ENCODE measurements at places on chromosomes 1 and 21.
A peak's percentile ranks its signal among the peaks of the same experiment; 100 is the strongest.

DNA sequence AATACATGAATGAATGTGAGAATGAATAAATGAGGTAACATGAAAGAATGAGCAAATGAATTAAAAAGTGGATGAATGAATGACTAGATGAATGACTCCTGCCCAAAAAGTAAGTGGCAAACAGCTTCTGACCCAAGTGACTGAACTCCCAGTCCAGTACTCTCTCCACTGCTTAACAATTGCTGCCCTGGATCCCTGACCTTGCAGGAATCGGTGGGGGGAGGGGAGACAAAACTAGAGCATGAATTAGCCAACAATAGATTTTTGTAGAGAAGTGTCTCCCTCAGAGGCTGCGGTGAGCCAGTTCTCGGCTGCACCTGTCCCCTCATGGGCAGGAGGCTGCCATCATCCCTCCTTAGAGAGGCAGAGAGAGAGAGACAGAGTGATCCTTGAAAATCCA, 5.9 kb upstream of the GRIK3 start:
- no peak for DNase-seq

DNA sequence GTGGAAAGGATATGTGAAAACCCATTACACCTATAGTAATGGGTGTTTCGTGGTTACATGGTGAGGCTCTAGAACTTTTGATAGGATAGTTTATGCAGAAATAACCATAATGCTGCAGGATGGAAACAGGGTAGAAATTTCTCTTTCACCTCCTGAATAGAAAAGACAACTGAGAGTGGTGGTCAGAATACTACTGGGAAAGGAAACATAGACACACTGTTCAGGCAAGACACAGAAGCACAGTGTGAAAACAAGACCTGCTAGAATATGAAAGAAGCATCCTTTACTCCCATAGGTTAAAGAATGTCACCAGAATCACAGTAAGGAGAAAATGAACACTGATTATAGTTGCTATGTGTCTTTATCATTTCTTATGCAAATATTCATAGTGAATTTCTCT, 496.6 kb downstream of the DPYD start:
- DNase-seq: no peak

DNA sequence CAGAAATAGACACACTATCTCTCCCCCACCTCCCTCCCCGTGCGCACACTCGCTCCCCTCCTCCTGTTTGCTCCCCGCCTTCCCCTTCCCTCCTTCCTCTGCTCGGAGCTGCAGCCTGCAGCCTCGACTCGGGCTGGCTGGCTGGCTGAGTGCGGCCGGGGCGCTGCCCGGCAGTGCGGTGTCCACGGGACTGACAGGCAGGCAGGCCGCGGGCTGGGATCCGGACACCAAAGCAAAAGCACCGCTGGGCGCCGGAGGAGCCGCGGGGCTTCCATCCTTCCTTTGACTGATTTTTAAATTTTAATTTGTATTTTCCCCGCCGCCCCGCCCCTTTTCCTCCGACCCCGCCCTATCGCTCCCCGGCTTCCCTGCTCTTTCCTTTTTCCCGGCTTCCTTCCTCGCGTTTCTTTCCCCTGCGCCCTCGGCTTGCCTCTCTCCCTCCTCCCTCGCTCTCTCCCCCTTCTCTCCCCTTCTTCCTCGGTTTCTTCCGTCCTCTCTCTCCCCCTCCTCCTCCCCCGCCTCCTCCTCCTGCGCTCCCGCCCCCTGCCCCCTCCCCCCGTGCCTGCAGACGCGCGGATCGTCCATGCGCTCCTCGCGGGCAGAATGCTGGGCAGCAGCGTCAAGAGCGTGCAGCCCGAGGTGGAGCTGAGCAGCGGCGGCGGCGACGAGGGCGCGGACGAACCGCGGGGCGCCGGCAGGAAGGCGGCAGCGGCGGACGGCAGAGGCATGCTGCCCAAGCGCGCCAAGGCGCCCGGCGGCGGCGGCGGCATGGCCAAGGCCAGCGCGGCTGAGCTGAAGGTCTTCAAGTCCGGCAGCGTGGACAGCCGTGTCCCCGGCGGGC, 109.4 kb downstream of the NAV1 start:
- peak; percentile 52 for DNase-seq

DNA sequence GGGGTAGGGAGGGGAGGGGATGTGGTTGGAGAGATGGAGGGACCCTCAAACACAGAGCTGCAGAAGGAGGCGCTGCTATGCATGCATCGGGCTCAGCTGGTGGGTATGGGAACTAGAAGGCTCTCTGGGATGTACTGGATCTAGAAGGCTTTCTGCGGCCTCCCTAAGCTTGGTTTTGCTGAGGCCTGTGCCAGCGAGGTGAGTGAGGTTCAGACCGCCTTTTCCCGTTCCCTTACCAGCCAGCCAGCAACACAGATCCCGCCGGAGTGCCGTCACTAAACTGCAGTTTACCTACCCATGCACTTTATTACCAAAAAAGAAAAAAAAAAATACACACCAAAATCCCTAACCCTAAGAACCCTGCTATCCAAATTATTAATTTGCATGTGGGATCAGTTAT, 180.2 kb downstream of the PRDM16 start:
- no peak for DNase-seq

- no peak for DNase-seq
Measured at GRCh38 chr1:3678361-3679097, 26.2 kb downstream of the TP73 start.

- no peak for DNase-seq
Measured at GRCh38 chr1:174819596-174819995, 180.2 kb upstream of the CACYBP start.

DNA sequence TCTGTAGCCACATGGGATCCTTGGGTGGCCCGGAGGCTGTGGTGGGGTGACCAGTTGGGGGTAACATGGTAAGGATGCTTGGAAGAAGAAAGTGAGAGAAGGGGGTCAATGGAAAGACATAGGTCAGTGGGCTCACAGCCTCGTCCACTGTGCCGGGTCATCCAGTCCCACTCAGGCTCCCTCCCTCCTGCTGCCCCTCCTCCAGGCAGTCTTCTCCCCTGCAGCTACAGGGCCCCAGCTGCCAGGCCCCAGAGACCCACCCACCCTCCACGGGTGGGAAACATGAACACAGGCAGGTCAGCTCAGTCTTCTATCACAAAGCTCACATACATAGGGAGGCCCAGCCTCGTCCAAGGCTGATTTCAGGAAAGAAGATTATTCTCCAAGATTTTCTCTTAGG, 158.3 kb downstream of the ST6GALNAC5 start:
- DNase-seq: no peak

DNA sequence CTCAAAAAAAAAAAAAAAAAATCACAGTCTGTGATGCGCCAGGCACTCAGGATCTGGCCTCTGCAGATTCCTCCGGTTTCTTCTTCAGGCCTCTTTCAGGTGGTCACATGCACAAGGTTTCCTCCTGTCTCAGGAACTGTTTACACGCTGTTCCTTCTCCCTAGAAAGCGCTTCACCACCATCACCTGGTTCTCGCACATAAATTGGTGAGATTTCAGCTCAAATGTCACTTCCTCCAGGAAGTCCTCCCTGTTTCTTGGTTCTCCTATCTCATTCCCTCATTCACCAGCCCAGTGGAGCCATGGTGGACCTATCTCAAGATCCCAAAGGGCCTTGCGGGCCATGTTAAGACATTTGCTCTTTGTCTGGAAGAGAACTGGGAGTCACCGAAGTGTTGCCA, 26.7 kb downstream of the HMGN2 start:
- DNase-seq: no peak

GRCh38 chr1:56073206-56073605, 506.2 kb downstream of the PLPP3 start:
- DNase-seq: no peak

DNA sequence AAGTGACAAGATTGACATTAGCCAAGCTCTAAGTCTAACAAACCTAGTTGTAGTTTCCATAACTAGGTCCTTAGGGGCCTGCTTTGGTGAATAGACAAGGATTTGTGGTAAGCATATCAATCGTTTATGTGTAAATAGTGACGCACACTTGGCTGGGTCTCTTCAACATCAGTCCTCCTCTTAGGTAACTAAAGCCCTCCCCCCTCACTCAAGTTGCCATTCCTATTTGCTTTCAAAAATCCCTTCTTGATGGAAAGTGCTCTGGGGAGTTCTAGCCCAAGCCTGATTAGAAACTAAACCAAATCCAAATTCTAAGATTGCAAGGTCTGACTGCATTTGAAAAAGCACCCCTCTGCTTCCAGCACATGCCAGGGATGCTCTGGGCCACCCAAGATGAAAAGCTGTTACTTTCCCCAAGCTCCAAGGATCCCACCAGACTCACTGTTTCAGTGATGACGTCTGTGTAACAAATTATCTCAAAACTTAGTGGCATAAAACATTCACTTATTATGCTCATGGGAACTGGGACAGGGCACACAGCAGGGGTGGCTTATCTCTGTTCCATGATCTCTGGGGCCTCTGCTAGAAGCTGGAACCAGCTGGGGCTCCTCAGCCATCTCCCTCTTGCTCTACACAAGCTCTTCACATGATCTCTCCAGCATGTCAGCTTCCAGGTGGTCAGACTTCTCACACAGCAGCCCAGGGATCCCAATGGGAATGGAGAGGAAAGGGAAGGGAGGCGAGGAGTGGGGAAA, 74.1 kb downstream of the RRAGC start:
- DNase-seq: no peak

GRCh38 chr1:178538192-178538916, 25.4 kb downstream of the TEX35 start:
- DNase-seq: no peak

DNA sequence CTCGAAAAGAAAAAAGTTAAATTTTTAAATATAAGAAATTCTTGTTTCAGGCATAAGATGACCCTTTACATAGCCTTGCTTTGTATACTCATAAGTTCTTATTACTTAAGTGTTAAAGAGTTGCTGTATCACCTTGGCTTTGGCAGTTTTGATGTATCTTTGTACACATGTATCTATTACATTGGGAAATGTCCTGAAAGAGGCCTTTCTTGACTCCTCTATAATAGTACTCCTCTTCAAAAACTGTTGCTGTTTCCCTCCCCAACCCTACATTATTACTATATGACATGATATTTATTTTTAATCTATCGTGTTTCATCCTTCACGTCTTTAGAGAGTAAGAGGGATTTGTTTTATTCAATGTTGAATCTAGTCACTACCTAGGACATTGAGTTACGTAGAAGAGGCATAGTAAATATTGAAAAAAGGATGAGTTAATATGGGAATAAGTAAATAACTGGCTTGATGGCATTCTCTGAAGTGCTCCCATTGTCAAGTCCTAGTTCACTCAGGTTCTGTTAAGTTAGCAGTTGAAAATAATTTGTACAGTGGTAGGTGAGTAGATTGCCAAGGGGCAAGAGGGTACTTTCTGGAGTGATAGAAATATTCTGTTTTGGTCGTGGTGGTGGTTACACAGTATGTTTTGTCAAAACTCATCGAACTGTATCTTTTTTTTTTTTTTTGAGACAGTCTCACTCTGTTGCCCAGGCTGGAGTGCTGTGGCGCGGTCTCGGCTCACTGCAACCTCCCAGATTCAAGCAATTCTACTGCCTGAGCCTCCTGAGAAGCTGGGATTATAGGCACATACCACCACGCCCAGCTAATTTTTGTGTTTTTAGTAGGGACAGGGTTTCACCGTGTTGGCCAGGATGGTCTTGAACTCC, 8.2 kb downstream of the THRAP3 start:
- DNase-seq: no peak

DNA sequence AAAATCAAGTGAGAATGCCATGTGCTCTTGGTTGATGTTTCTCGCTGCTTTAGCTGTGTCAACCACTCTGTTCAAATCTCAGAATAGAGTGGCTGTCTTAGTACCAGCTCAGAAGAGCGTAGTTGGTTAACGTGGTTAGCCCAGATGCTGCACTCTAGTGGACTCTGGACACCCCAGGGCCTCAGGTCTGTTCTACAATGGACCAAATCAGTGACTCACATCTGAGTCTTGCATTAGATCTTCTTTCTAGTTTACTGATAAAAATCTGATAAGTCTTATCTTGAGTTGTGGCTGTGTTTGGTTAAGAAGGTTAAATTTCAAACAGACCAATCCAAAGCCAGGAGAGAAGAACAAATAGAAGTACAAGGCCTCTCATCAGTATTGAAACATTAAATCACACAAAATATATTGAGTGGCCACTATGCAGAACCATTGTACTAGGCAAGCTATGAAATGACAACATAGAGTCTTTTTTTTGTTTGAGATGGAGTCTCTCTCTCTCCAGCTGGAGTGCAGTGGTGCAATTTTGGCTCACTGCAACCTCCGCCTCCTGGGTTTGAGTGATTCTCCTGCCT, 104.1 kb downstream of the NR5A2 start:
- DNase-seq: no peak

GRCh38 chr21:41747943-41748738, 18.7 kb downstream of the RIPK4 start:
- DNase-seq: no peak

- no peak for DNase-seq
Measured at GRCh38 chr1:110643879-110644472, 30.8 kb downstream of the KCNA3 start.

- no peak for DNase-seq
Measured at GRCh38 chr1:95236784-95237575, 3.0 kb downstream of the RWDD3 start.

DNA sequence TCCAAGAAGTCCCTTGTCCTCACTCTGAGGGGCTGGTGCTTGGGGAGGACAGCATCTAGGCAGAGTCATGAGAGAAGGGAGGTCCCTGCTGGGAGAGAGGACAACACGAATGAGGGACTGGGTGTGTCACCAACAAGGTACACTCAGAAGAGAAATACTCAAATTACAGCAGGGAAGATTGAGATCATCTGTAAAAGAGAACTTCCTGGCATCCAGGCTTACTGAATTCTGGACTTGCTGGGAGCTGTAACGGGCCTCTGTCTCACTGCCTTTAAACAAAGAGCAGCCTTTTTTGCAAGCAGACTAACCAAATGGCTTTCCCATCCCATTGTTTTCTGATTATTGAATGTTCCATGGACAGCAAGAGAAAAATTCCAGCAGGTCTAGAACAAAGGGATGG, 195.7 kb upstream of the RAB4A start:
- no peak for DNase-seq

- DNase-seq: peak; percentile 86
Measured at GRCh38 chr1:15042866-15043265, 110.7 kb upstream of the TMEM51 start.

DNA sequence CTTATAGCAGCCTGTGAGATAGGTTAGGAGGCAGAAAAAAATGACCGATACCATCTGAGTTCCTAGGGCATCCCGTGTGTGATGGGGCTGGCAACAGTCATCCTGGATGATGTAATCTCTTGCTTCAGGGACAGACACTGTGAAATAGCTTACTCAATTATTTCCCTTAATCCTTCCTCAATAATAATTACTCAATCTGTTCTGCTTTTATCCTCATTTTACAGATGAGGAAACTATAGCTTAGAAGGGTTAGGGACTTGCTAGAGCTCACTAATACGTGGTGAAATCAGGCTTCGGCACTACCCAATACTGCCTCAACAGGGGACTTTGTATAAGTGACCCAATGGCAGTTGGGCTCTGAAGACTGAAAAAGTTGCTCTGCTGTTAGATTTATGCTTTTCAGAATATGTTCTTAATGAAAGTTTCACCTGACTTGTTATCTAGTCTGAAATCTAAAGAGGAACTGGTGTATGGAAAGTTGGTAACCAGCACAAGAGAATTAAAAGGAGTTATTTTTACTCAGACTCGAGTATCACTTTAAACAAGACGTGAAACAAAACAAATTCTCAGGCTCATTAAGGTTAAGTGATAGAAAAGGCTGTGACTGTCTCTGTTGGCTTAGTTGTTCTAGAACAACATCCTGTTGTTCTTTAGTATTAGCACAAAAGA, 14.4 kb downstream of the CD55 start:
- DNase-seq: no peak

- DNase-seq: no peak
Measured at GRCh38 chr1:66943361-66943969, 18.7 kb downstream of the MIER1 start.

All from anterior cingulate cortex (tissue), 58 donors.